ENCODE measurements at places on chromosomes 7 and 10.

DNA sequence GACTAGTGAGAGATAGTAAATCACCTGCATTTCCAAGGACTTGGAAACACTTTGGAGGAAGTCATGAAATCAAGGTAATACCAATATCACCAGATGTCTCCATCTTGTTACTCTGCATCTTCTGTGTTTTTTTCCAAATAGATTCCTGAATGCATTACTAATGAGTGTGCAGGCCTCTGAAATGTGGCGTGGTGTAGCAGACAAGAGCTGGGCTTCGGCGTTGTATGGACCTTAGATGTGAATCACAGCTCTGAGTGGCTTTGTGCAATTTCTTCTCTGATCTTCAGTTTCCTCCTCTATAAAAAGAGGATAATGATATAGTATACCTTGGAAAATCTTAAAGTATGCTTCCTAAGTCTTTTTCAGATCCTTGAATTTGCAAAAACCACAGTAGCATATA lies 9.6 kb upstream of the MYPN start:
- no peak for DNase-seq

DNA sequence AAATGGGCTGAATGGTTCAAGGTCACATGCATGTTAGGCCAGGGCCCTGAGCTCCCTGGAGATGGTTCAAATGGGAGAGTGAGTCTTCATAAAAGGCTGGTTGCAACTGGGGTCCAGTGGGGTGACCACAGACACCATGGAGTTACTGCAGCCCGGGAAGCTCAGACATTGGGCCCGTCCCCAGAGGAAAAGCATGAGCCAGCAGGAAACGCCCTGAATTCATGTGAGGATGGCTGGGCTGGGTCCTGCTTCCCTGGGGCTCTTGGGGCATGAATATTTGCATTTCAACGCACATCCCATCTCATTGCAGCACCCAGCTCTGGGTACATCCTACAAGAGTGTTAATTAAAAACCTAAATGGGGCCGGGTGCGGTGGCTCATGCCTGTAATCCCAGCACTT lies 549.0 kb downstream of the TCERG1L start:
- DNase-seq = no peak

GRCh38 chr7:94396037-94396431 lies 1.3 kb downstream of the COL1A2 start:
- no peak for DNase-seq

GRCh38 chr10:3105166-3105565 lies 37.8 kb downstream of the PFKP start:
- no peak for DNase-seq

GRCh38 chr7:104010052-104010909 lies 20.8 kb upstream of the RELN start:
- no peak for DNase-seq

- DNase-seq = no peak
Measured at GRCh38 chr7:148787571-148788295, 89.0 kb downstream of the CUL1 start.

GRCh38 chr10:110115784-110116520 lies 91.5 kb upstream of the MXI1 start:
- no peak for DNase-seq

- no peak for DNase-seq
Measured at GRCh38 chr7:129341212-129341611, 93.0 kb upstream of the STRIP2 start.

GRCh38 chr7:4245866-4246470 lies 436.1 kb upstream of the FOXK1 start:
- DNase-seq = no peak

DNA sequence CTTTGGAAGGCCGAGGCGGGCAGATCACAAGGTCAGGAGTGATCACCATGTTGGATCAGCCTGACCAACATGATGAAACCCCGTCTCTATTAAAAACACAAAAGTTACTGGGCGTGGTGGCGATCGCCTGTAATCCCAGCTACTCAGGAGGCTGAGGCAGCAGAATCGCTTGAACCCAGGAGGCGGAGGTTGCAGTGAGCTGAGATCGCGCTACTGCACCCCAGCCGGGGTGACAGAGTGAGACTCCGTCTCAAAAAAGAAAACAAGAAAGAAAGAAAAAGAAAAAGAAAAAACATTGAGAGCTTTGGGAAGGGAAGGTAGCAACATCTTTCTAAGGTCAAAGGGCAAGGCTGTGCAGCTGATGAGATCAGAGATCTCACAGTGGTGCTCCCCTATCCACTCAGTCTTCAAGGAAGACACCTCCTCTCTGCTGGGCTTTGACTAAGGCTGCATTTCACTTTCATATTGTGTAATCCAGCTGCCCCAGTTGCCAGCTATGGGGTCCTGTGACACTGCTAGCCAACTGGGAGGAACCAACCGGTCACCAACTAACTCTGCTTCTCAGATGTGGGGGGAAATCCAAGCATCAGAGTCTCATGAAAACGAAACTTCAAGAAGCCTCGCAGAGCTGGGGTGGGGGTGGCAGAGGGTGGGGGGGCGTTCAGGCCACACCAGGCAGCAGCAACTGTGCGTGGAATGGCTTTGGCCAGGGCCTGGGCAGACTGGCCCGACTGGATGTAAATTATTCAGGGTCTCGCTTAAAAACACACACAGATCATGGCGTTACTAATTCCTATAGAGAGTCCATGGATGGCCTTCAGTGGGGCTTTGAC lies 1.5 kb downstream of the IL15RA start:
- no peak for DNase-seq

- peak; percentile 53 for DNase-seq
Measured at GRCh38 chr10:24503461-24504320, 220.0 kb downstream of the ARHGAP21 start.

DNA sequence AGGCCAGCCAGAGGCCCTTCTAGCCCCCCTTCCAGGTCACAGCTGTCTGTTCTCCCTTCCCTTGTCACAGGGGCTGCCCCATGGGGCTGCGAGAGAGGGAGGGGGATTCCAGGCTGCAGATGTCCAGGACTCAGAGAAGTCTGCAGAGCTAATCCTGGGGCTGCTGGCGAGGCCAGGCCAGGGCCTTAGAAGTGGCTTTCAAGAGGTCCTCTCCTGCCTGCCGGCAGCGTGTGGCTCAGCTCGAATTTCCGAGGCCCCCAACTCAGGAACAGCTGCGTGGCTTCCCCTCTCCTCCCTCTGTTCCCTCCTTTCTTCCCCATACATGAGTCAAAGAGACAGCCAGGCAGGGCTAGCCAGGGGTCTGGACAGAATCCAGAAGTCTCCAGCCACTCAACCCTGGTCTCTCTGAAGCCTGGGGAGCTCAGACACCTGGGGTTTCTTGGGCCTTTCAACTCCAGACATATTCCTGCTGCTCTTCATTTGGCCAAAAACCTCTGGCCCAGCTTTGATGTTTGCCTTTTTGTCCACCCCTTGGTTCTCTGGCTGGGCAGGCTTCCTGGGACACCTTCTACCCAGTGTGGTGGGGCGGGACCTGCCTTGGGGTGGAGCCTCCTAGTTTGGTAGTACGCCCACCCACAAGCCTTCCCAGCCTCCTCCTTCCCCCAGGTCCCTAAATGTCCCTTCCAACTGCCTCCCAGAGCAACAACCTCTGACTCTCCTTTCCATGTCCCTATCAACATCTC lies 21.8 kb upstream of the EIF5AL1 start:
- DNase-seq = no peak

GRCh38 chr7:120760050-120760449 lies 97.9 kb downstream of the TSPAN12 start:
- no peak for DNase-seq

- no peak for DNase-seq
Measured at GRCh38 chr10:95314192-95314918, 23.6 kb upstream of the PDLIM1 start.

- DNase-seq = no peak
Measured at GRCh38 chr7:30572212-30572841, 22.4 kb upstream of the GARS1 start.

DNA sequence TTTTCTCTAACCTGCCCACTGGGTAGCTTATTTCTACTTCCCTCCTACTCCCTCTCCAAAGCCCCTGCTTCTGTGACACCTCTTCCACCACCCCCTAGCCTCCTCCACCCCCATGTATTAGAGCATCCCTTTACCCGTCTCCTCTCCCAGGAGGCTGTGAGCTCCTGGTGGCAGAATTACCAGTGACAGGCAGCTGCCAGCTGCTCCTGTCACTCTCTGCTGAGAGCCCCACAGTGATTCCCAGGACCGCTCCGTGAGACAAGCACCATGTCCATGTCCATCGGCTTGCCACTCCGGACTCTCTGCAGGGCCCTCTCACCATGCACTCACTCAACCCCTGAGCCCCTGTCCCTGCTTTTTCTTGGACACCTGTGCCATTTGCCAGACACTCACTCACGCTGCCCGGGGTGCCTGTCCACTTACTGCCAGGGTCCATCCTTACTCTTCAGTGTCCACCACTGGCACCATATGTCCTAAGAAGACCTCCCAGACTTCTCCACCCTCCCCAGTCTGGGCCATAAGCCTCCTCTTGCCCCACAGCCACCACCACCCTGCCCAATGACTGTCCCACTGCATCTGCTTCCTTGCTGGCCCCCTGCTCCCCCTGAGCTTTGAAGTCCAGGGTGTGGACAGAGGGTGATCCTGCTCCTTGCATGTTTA lies 9.8 kb downstream of the WDFY4 start:
- DNase-seq = no peak

- peak; percentile 70 for DNase-seq
Measured at GRCh38 chr10:50417886-50418830, 166.8 kb upstream of the ASAH2 start.

- DNase-seq = no peak
Measured at GRCh38 chr7:16187131-16187530, 234.2 kb downstream of the CRPPA start.

- DNase-seq = no peak
Measured at GRCh38 chr7:49775065-49775948, 1.9 kb downstream of the VWC2 start.

DNA sequence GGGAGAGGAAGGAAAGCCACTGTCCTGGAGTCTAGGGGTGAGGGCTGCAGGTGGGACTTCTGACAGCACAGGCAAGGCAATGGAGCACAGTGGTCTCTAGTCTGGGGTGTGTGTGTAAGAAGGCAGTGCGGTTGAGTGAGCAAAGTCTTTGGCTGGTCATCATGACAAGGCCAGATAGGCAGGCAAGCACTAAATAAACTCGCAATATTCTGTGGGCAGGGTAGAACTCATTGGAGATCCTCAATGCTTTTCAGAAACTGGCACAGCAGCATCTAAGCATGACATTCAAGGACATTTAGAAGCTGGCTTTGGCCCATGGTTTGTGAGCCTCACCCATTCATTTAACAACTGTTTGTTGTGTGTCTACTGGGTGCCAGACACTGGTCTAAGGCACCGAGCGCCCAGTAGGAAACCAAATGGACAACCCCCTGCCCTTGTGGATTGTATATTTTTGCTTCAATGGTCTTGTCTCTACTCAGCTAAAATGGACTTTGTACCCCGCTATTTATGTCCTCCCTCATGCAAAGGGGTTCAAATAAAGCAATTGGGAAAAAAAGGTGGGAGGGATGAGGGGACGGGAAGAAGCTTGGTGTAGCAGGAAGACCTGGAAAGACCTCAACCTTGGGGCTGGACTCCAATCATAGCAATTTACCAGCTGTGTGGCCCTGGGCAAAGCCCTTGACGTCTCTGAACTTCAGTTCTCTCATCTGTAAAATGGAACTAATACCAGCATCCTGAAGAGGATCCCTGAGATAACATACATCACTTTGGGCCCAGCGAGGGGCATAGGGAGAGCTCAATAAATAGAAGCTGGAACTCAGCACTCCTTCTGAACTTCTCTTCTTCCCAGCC lies 116.0 kb downstream of the NEURL1 start:
- no peak for DNase-seq

- no peak for DNase-seq
Measured at GRCh38 chr10:33858326-33858725, 523.9 kb upstream of the NRP1 start.

GRCh38 chr10:111784436-111784835 lies 399.1 kb downstream of the GPAM start:
- no peak for DNase-seq

- no peak for DNase-seq
Measured at GRCh38 chr7:77444123-77444522, 28.0 kb upstream of the GSAP start.

- no peak for DNase-seq
Measured at GRCh38 chr10:75229971-75230370, 5.8 kb downstream of the COMTD1 start.

DNA sequence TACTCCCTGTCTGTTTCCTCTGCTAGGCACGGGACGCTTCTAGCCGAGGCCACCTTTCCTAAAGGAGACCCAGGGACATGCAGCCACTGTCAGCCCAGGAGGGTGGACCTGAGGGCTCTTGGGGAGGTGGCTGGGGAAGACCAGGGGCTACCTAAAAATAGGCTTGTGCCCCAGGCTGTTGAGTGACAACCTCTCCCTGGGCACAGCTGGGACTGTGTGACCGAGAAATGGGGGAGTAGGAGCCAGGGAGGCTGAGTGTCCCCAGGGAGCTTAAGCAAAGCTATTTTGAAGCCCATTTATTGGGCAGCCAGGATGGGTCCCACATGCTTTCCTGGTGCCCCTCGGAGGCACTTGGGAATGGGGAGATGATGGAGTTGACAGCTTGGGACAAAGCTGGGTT lies 63.8 kb downstream of the CALML3 start:
- no peak for DNase-seq

- no peak for DNase-seq
Measured at GRCh38 chr7:137411446-137411845, 67.9 kb upstream of the PTN start.

DNA sequence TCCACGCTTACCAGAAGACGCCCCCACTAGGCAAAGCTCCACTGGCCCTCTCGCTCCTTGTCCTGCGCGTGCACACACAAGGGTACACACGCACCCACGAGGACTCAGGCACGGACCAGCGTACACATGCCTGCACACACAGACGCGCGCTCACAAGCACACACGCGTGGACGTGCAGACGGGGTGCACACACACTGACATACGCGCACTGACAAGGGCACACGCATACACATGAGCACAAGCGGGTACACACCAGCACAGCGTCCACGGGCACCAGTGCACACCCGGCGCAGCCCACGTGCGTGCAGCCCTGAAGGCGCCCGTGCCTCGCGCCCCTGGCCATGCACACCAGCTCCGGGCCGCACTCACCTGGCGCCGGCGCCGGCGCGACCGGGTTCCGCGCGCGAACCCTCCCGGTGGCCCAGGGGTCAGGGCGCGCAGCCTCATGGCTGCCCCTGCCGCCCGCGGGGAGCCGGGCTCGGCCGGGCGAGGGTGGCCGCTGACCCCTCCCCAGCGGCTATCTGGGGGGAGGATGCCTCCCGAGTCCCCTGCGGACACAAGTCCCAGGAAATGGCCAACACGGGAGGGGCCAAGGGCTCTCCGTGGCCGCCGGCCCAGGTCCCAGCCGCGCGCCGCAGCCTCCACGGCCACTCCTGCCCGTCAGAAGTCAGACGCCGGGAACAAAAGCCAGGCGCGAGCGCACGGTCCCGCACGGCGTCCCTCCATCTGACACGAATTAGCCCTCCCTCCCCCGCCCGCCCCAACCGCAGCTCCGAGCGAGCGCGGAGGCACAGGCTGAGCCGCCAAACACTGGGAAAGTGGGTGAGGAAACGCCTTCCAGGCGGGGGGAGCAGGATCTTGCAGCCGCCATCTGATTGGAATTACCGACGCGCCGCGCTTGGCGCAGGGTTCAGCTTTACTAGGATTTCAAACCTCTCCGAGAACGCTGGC lies 45.0 kb downstream of the TNS3 start:
- DNase-seq = no peak
